ENCODE measurements at places on chromosomes 16 and 17.

GRCh38 chr16:47612711-47613110, 151.6 kb downstream of the PHKB start:
- no peak for DNase-seq

GRCh38 chr17:62572488-62572887, 55.0 kb upstream of the MRC2 start:
- no peak for DNase-seq

DNA sequence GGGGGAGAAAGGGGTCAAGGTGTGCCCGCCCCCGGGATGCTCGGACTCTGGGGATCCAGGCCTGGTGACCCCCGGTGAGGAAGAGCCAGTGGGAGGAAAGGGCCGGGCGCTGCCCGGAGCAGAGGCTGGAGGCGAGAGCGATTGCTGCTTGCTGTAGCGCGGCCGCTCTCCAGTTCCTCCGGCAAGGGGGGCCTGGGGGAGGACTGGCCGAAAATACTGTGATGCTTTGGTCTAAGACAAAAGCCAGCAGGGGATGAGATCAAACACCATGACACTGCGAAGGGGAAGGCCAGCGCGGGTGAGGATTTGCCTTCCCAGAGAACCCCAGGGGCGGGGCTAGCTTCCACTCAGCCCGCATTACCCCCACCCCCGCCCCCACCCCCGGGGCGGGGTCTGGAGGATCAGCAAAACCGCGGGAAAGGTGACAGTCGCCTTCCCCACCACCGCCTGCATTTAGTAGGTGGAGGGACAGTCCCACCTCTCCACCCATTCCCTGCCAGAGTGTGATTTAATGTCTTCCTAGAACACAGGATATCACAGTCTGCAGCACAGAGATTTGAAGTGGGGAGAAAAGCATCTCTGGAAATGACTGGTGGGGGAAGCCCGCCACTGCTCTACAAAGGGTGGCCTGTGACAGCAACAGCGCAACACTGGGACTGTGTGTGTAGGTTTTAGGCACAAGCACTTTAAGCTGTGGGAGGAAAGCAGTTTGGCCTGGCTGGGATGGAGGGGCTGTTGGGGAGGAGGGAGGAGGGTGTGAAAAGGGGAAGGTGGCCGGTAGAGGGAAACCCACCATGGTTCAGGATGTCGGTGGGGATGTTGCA, 25.7 kb downstream of the MRC2 start:
- DNase-seq: peak; percentile 3

DNA sequence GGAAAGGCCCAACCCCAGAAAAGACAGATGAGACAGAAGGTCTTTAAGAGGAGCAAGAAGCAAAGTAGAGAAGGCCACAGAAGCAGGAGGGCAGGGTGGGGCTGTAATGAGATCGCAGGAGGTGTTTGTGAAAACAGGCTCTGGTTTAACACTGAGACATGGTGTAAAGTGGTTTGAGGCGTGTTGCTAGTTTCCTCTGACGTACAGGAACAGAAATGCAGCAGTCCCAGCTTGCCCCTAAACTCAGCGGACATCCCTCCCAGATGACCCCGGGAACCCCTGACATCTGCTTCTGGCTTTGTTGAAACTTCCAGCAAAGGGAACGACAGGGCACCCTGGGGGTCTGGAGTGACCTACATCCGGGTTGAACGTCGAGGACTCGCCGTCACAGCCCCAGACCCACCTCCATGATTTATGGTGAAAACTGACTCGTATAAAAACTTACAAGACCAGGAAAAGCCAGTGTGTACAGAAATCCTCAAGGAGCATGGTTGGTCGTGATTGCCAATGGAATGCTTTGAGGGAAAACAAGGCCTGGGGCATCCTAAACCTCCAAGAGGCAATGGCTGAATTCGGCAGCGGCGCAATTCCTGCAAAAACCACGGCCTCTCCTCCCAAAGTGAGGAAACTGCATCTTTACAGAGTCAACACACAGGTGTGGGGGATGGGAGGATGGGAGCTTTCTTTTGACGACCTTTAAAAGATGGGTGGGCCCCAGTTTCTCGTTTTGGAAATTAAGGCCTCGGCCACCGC, 25.8 kb downstream of the LITAF start:
- DNase-seq: no peak

- no peak for DNase-seq
Observed at GRCh38 chr16:29974291-29975133, 844 bp downstream of the TAOK2 start.

DNA sequence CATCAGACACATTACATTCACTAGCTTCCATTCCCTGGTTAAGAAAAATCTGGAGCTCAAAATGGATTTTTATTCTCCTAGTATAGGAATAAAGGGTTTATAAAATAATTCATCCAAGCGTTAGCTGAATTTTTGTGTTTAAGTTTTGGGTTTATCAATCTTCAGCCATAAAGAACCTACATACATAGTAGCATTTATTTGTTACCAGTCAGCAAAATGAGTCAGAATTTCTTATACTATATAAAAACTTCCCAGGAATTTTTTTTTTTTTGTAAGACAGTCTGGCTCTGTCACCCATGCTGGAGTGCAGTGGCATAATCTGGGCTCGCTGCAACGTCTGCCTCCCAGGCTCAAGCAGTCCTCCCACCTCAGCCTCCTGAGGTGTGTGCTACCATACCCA, 40.2 kb upstream of the SLC12A3 start:
- DNase-seq: no peak

DNA sequence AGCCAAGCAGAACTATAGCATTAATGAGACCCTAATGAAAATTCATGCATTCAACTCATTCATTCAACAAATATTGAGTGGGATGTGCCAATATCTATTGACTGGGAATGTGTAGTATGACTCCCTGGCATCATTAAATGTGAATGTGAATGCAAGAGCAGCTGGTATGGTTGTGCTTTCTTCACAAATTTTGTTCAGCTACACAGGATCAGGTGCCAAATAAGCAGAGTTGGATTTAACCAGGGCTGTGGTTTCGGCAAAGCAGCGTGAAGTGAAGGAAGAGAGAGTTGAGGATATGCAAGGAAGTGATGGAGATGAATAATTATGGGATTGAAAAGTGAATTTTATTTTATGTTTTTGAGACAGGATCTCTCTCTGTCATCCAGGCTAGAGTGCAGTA, 87.1 kb upstream of the HNF1B start:
- DNase-seq: no peak

- DNase-seq: no peak
Observed at GRCh38 chr17:76687298-76688164, 23.2 kb downstream of the MXRA7 start.

DNA sequence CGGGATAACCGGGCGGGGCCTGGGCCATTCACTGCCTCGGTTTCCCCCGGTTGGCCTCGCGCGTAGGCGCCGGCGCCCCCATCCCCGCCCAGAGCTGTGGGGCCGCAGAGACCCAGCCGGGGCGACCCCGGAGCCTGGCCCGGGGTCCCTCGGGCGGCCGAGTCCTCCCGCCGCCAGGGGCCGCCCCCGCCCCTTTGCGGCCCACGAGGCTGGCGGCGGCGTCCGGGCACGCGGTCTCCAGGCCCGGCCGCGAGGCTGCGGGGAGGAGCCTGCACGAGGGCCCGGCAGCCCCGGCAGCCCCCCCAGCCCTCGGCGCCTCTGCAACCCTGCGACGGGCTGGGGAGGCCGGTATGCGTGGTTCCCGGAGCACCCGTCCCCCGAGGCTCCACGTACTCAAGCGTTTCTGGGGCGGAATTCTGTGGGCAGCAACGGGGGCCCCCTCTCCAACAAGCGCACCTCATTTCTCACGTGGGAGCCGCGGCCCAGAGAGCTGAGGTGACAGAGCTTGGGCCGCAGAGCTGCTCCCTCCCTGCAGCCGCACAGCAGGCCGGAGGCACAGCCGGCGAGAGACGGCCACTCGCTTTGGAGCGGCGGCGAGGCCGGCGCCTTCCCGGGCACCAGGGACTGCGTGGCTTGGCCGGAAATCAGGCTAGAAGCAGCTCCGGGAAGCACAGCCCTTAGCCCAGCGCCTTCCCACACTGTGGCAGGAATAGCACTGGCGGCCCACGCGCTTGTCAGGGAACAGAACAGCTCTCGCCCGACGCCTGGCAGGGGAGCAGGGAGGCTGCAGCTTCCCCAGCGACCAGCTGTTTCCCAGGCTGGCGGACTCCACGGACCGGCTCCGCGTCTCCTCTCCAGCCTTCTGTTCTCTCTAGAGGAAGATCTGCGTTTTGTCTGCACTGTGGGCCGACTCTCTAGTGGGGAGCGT, 867 bp upstream of the LIMD2 start:
- DNase-seq: peak; percentile 10

GRCh38 chr17:47693731-47694580, at the start of gene TBKBP1:
Gene TBKBP1, plus strand, starts transcription at chr17:47694161. Its CDS starts 1,952 bp downstream, at chr17:47696113.
- DNase-seq: no peak

- DNase-seq: peak; percentile 88
Observed at GRCh38 chr16:14364386-14365199, 265.5 kb downstream of the PARN start.

- no peak for DNase-seq
Observed at GRCh38 chr17:33163533-33164168, 129.4 kb downstream of the ASIC2 start.

DNA sequence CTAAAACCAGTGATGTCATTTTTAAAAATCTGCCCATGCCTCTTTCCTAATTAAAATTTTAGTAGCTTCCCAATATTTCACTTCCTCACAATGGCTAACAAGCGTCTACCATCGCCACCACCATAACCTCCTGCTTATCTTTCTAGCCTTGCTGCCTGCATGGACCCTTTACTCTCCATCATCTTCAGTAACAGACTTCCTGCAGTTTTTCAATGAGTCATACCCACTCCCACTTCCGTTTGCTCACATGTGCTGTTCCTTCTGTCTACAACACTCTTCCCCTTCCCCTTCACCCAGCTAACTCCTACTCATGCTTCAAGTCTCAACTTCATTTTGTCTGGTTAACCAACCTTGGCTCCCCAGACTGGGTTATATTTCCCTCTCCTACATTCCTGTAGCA, 12.8 kb upstream of the SKAP1 start:
- DNase-seq: no peak

- DNase-seq: no peak
Observed at GRCh38 chr17:32311028-32311536, 30.9 kb downstream of the C17orf75 start.

DNA sequence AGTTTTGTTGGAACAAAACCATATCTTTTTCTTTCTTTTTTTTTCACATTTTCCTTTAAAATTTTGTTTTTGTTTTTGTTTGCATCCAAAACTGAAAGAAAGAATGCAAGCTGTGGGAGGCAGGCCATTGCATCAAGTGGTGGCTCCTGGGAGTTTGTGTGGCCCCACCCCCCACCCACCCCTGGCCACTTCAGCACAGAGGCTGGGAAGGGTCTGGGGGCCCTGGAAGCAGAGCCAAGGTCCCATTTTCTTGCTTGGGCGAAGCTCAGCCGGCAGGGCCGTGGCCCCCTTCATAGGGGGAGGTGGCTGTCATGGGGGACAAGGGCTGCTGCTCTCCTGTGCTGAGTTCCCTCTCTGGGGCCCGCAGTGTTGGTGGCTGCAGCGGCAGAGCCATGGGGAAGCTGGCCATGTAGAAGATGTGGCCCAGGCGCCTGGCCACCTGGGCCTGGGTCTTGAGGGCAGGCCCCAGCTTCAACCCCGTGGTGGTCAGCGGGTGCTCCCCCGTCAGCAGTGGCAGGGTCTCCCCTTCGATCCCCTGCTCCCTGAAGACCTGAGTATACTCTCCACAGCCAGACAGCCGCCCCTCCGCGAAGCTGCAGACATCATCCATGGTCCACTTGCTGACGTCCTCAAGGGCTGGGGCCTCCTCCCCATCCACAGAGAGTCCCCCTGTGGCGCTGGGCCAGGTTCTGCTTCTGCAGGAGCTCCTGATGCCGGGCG, 19.8 kb downstream of the PAFAH1B1 start:
- no peak for DNase-seq

All from fibroblast of skin of left quadriceps (primary cell).